ENCODE measurements at places on chromosomes 3 and 15.

- DNase-seq = no peak
These were observed 79.4 kb upstream of the PLXNA1 start for GRCh38 chr3:126903521-126903920.

DNA sequence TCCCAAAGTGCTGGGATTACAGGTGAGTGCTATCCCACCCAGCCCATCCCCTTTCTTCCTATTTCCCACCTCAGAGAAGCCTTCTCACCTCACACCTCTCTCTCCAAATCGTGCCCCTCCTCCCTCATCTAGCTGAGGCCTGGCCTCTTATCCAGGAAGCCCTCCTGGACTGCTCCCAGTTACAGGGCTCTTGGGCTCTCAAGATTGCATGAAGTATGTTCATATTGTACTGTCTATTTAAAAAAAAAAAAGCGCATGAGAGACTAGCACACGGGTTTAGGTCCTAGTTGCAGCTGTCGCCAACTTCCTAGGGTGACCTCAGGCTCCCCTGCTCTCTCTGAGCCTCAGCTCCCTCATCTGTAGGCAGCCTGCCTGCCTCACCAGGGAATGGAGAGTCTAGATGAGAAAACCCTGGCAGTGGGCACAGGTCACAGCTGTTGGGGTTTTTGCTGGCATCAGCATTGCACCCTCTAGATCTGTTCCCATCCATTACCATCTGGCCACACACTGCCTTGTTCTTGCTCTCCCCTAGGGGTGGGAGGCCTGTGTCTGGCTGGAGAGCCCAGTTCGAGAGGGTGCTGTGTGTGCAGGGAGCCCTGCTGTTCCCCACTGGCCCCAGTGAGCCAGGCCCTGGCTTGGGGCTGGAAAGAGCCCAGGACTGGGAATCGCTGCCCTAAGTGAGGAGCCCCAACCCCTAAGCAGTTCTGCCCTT, 24.2 kb upstream of the C15orf39 start:
- DNase-seq = no peak

GRCh38 chr3:127274200-127274760, 13.6 kb downstream of the PRR20G start:
- no peak for DNase-seq

DNA sequence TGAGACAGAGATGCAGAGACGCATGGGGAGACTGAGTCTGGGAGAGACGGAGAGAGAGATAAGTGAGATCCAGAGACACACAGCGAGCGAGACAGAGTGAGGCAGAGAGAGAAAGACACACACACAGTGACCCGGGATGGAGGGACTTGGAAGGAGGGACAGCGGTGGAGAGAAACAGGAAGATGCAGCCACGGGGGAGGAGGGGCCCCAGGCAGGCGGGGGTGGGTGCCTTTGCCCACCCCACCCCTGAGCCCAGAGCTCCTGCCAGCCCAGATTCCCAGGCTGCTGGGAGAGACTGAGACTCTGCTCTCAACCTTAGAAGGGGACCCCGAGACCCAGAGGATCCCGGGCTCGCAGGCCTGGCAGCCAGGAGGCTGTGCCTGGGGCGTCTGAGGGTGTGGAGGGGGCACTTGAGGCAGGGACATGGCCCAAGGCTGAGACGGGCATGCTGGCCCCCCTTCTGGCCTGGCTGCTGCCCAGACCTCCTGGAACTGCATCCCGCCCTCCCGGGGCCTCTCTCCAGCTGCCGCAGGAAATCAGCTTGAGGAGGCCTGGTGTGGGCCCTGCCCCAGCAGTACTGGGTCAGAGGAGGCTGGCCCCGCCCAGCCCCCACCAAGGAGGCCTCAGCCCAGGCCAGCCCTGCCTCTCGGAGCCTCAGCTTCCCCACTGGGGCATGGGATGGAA, 18.1 kb downstream of the H1-8 start:
- no peak for DNase-seq

GRCh38 chr3:169280010-169280585, 383.4 kb downstream of the MECOM start:
- no peak for DNase-seq

- no peak for DNase-seq
These were observed 37.9 kb upstream of the TSC22D2 start for GRCh38 chr3:150370122-150370602.

GRCh38 chr3:48219543-48219942, 3.8 kb upstream of the CAMP start:
- DNase-seq = no peak

GRCh38 chr3:132232231-132232792, 84.9 kb upstream of the ACP3 start:
- DNase-seq = no peak

DNA sequence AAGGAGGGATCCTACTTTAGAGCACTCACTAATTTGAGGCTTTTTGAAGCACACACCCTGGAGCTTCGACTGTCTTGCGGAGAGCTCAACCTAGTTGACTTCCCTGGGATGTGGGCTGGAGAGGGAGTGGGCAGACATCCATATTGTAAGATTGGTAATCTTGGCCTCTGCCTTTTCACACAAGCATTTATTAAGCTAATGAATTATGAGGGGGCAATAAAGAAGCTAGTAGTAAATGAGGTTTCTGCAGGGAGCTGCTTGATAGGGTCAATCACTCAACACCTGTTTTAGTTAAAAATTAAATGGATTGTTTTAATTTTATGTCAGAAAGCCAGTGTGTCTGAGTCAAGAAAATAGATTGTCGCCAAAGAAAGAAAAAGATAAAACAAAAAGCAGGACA, 76.3 kb downstream of the PDZRN3 start:
- DNase-seq = no peak

GRCh38 chr3:52247409-52248164, 2.0 kb downstream of the PPM1M start:
- DNase-seq = no peak

DNA sequence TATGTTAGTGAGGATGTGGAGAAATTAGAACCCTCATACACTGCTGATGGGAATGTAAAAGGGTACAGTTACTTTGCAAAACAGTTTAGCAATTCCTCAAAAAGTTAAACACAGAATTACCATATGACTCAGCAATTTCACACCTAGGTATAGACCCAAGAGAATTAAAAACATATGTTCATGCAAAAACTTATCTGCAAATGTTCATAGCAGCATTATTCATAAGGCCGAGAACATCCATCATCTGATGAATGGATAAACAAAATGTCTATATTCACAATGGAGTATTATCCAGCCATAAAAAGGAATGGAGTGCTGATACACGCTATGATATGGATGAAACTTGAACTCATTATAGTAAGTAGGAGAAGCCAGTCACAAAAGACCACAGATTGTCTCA, 10.3 kb downstream of the SEC13 start:
- DNase-seq = no peak

DNA sequence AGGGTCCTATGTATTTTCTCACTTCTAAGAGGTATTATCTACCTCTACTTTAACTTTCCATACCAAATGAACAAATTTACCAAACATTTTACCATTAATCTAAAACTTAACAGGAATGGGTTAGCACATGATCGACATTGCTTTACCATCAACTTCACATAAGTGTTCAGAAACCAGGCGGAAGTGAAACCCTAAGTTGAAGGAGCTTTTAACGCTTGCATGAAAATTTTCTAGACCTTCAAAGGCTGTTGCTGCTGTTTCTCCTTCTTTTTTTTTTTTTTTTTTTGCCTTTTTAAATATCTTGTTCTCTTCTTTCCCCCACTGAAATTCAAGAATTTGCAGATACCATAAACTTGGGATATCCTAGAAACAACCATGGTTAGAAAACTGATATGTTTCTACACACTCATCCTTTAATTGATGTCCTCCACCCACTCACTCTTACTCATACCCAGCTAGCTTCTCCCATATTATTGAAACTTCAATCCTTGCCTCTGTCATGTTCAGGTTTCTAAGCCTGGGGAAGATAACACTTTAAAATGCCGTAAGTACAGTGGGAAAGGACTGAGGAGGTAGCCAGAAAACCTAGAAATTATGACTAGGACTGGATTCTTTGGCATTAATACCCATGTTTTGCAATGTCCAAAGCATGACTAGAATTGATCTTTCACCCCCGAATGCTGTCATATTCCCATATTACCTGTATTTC, 24.7 kb downstream of the MYO5A start:
- peak; percentile 11 for DNase-seq

DNA sequence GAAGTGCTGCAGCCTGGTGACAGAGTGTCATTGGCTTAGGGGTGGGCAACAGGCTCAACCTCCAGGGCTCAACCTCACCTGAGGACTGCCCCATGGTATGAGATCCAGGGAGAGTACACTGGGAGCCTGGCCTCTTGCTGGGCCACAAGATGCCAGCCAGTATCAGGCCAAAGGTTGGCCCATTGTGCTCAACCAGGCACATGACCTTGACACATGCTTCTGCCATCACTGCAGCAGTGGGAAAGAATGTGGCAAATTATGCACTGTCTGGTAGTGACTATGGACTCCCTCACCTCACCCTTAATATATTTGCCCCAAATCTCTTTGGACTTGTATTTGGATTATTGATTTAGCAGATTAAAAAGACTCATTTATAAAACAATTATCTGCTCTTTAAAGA, 233.9 kb upstream of the GOLGA6L4 start:
- no peak for DNase-seq

GRCh38 chr3:63202529-63202928, 75.6 kb upstream of the SYNPR start:
- no peak for DNase-seq

DNA sequence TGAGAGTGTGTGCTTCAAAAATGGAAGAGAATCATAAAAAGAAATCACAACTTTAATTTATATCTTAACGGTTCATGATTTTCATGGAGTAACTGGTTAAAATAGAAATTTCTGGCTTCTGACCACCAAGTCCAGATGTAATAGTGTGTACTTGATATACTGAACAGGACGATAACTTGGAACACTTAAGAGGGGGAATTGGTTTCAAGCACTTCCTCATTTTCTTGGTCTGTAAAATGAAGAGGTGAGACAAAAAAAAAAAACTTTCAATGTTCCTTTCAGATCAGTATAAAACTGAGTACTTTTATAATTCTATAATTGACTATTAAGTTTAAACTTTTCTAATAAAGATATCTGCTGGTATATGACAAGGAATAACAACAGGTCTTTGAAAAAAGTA, 64.0 kb upstream of the TRA2B start:
- no peak for DNase-seq

DNA sequence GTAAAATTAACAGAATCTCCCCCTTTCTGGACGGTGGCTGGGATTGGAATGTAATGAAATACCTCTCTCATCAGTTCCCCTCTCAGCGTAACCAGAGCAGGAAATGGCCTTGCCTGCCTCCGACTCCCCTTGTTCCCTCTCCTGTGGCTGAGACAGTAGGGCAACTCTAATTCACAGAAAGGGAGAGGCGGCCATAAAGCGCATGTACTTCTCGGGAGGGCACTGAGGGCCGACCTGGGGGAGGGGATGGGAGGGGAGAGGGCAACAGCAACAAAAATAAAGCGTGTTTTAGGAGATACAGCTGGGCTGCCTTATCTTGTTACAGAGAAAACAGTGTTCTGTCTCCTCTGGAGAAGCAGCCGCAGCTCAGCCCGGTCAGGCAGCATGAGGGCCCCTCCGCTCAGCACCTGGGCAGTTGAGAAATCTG, 783.3 kb upstream of the ARRDC4 start:
- DNase-seq = no peak

DNA sequence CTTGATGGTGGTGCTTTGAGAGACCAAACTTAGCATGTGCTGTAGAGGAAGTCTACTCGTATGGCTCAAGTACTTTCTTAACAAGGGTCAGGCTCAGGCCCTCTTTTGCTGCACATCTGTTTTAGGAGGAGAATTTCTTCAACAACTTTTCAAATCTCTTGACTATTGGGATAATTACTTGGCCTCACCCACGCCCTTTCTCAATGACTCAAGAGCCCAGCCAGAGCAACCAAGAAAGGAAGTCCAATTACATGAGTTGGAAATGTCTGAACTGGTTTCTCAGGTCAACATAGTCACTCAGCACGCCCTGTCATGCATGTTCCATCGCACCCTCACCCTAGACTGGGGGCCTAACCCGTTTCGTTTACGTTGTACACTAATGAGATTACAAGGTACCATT, 44.8 kb upstream of the UMPS start:
- DNase-seq = no peak

GRCh38 chr3:134235577-134236076, 15.0 kb downstream of the RYK start:
- DNase-seq = no peak

DNA sequence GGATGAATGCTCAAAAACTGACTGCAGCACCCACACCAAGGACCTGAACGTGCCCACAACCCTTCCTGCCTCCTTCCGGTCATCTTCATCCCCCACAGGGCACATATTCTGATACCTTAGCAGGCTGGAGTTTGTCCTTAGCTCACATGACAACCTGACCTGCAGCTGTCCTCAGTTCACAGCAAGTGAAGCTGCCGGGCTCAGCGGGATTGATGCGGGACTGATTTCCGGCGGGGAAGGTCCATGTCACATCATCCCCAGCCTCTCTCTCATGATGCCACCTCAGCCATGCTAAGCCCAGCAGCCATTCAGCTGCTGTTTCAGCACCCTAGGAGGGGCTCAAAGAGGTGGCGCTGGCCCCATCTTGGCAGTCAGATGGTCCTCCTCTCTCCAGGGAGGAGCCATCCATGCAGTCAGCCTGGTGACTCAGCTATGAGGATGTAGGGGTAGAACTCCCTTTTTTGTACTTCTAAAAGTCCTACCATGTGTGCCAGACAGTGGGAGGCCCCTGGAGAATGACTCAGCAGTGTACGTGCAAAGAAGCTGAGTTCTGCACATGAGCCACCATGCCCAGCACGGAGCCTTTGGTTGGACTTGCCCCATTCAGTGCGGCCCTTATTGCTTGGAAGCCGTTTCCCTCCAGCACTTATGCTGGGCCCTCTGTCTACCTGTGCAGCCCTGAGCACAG, 9.5 kb downstream of the CA12 start:
- DNase-seq = no peak

- no peak for DNase-seq
These were observed 12.4 kb downstream of the RBPMS2 start for GRCh38 chr15:64763021-64763420.

- no peak for DNase-seq
These were observed 78.1 kb upstream of the RNF7 start for GRCh38 chr3:141659821-141660613.

DNA sequence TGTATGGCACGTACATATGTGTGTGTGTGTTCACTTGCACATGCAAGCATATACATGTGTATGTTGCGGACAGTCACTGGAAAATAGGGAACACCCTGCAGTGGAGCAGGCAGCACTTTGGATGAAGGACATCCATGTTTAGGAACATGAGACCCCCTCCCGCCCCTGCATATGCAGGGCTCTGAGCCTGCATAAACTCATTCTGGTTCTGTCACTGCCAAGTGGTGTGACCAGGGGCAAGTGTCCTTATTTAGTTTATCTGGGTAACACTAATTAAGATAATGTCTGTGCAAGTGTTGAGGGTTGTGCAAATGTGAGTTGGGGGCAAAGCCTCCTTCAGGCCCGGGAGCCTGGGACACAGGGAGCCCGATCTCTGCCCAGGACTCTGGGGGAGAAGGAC, 105.7 kb downstream of the CORO2B start:
- no peak for DNase-seq

DNA sequence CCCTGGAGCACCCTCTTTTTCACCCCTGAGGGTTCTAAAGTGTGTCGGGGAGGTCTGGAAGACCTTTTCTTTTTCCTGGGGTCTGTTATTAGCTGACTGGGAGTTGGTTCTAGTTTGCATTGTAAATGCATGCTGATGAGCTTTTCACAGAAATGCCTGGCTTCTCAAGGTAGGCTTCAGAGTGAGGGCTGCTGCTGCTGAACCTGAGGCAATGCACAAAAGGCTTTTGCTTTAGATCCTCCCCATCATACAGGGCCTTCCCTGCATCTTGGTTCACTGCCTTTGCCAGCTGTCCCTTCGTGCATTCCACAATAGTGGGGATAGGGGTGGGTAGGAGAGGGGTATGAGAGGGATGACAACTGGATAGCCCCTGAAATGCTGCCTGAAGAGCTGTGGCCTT, 46.6 kb downstream of the FAH start:
- DNase-seq = no peak

GRCh38 chr3:13006216-13006990, 66.8 kb downstream of the IQSEC1 start:
- DNase-seq = no peak

Measured in CD4-positive, alpha-beta T cell treated with Interleukin-12 subunit alpha and Interleukin-12 subunit beta, for 1 hour (primary cell).